Activated CD4-positive, alpha-beta T cell treated with anti-CD3 and anti-CD28 coated beads, Interleukin-2, Interleukin-4, amounts not matched to agents 100 ng/mL and 50 ng/mL, durations not matched to agents 16 hours and 8 hours (primary cell): ENCODE measurements at places on chromosomes 7 and 10.

DNA sequence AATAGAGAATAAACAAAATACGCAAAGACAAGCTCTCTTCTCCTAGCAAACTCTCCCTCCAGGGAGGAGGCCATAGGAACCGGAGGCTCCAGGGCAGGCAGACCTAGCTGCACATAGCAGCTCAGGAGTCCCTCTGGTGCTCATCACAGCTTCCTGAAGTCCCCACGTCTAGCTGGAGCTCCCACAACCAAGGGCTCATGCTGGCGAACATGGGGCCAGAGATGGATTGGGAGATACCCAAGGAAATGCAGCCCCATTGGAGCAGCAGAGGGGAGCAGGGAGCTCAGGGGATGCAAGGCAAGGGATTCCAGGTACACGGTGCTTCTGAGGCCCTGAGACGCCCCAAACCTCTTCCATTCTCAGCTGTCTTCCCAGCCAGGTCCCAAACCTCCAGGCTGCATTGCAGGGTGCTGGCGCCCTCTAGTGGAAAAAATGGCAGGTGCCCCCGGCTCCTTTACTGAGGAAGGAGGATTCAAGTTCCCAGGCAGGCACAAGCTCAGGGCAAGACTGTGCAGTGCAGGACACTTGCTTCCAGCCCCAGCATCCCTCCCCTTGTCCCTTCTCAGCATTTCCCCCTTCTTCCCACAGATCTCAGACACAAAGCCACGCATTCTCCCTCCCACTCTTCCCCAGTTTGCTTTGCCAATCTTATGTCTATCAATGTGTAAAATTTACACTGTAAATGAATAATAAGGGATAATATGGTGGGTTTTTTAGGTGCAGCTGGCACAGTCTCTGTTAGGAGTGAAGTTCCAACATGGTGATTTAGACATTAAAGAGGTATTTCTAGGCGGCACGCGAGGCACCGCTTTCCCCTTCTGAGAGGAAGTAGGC, 46.2 kb downstream of the GPAM start:
- DNase-seq: peak; percentile 66

DNA sequence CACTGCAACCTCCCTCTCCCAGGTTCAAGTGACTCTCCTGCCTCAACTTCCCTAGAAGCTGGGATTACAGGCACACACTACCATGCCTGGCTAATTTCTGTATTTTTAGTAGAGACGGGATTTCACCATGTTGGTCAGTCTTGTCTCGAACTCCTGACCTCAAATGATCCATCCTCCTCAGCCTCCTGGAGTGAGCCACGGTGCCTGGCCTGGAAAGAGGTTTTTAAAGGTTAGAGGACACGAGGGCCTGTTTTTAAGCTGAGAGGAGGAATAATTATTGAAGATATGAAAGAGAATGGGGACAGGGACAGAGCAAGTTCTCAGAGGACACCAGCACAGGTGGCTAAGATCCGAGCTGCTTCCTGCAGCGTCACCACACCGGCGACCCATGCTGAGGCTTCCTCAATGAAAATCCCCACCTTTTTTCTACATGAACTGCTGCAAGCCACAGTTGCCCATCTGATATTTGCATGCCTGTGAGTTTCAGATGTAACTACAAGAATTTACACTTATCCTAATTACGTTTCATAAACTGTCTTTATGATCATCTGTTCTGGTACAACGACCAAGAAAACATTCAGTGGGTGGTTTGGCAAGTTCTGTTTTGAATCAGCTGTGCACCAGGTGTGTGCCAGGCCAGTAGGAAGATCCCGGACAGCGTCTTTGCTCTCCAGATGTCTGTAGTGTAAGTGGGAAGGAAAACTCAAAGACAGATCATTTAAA, 76.0 kb downstream of the HIP1 start:
- DNase-seq: no peak

DNA sequence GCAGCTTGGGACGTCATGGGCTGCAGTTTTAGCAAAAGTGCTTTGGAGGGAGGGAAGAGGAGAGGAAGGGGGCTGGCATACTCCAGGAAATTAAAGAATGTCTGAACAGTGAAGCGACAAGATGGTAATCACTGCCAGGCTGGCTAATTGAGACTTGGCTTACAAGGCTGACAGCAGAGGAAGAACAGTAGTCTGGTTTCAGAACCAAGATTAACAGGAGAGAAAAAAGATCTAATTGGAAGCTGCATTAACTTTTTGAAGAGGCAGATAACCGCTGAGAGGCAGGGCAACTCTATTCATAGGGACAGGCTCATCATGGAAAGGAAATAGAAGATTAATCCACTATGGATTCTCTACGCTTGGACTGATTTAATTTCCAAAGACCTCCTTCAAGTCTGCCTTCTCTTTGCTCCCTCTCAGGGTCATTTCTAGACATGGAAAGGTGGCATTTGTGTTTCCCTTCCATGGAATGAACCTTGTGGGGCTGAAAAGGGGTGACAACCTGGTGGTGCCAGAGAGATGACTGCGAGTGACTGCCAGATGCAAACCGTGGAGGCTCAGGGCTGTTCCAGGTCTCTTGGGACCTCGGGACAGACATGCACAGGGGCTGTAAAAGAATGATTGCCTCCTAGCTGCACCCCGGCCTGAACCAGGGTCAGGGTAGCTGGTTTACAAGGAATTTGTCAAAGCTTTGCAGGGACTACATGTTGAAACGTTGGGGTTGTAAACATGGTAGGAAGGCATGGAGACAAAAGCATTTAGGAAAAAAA, 210.2 kb upstream of the NPY start:
- no peak for DNase-seq

DNA sequence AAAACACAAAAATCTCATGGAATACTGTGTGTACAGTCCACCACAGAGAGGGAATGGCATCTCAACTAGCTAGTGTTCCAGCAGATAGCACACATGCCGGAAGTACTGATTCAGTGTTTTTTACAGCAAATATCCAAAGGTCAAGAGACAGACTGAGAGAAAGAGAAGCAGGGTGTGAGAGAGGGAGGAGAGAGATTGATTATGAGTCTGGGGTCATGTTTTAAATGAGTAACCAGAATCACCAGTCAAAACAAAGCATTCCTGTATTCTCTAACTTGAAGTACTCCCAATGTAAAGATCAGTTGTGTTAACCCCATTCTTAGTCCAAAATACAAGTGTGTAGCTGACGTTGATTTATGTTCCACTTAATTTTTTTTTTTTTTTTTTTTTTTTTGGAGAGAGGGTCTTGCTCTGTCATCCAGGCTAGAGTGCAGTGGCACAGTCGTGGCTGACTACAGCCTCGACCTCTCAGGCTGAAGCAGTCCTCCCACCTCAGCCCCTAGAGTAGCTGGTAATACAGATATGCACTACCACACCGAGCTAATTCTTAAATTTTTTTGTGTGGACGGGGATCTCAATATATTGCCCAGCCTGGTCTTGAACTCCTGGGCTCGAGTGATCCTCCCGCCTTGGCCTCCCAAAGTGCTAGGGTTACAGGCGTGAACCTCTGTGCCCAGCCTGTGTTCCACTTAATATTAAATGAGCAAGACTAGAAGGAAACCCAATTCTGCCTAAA, 114.2 kb downstream of the TAF3 start:
- DNase-seq: no peak

DNA sequence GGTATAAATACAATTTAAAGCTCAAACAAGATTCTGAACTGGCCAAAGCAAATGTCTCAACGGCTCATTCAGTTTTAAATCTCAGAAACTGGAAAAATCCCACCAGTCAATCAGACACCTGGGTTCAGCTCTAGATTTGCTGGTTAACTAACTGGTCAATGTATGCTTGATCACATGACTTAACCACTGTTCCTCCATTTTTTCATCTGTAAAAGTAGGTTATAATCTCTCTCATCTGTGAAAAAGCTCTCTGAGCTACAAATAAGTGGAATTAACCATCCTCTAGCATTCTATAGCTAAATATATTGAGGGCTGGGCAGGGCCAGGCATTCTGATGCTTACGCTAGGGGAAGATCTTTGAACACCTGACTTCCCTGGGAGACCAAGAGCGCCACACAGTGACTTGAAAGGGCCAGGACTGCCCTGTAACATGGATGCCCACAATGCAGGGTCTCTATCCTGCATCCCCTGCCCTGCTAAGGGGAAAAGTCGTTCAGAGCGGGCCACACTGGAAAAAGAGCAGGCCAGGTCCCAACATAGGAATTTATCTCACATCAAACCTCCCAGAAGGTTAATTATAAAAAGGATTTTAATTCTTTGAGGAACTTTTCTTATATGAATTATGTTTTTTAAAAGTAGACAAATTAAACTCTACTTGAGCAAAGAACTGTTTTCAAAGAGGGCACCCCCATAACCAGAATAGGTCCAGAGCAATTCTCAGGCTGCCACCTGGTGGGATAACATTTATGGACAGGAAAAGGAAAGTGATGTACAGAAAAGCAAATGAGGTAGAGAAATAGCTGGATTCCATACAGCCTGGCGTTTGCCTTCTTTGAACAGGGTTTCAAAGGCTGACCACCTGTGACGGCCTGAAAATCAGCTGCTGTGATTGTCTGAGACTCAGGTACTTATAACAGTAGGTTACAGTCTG, 1.8 kb downstream of the RP9 start:
- DNase-seq: peak; percentile 32

DNA sequence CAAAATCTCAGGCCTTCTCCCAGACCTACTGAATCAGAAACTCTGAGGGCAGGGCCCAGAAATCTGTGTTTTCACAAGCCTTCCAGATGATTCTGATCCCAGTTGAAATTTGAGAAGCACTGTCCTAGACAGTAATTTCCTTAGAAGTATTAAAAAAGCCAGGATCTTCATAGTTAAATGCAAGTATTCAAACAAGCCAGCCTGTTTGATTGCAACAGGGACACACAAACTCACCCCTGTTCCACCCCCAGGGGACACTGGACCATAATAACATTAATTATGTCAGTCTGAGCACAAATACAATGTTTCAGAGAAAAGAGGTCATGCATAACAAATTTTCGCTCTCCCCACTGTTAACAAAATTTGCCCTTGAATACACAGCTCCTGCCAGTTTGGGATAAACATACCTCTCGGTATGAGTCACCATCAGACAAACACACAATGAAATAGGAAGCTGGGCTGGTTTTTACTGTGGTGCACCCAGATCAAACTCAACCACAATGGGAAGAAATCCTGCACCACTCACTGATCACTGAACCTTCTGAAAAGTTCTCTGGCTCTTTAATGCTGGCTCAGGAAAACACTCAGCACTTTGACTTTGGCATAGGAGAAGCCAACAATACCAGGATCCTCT, 34.3 kb downstream of the ABLIM1 start:
- no peak for DNase-seq

GRCh38 chr7:95427914-95428516, 6.8 kb downstream of the PON2 start:
- no peak for DNase-seq

GRCh38 chr7:77653572-77653971, 42.7 kb upstream of the RSBN1L start:
- no peak for DNase-seq

- DNase-seq: peak; percentile 35
Measured at GRCh38 chr10:114703377-114704107, 45.5 kb upstream of the ABLIM1 start.

DNA sequence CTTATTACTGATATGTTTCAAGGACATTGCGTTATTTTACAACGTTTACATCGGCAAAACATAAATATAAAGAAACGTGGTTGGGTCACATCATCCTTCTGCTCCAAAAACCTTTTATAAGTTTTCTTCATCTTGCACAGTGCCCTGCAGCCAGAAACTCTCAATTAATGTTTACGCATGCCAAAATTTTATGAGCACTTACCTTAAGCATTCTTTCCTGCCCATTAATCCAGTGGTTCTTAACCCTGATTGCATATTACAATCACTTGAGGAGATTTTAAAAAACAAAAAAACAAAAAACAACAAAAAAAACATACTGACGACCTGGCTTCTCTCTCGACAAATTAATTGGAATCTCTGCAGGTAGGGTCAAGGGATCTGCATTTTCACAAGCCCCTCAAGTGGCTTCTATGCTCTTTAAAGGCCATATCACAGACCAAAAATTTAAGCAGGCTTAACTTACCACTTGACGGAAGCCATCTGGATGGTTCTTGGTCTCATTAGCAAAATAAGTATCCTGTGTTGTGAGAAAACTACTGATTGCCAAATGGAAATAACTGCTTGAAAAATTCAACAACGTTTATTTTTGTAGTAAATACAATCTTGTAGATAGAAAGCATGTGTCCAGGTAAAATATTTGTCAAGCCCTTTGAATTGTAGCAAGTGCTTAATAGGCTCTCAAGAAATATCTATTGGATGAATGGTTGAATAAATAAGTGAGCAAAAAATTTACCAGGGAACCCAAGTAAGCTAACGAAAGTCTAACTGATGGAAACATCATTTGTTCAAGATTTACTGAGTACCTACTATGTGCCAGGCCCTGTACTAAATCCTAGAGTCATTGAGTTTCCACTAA, 30.9 kb upstream of the SLC16A12 start:
- no peak for DNase-seq

- no peak for DNase-seq
Measured at GRCh38 chr7:147894271-147894670, 696.3 kb upstream of the C7orf33 start.

DNA sequence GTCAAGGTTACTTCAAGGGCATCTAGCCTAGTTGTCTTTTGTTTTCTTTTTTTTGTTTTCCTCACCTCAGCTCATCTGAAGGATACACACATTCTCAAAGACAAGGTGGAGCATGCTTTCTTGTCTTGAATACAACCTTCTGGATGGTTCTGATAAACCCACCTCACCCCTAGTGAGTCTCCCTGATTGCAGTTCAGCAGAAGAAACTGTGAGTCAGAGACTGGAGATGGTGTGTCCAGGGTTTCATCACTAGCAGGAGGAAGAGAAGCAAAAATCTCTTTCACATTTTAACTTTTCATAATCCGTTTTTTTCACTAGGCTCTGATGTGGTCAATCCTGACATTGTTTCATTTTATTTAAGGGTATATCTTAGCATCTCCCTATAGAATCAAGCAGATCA, 143.0 kb upstream of the NRBF2 start:
- DNase-seq: no peak

DNA sequence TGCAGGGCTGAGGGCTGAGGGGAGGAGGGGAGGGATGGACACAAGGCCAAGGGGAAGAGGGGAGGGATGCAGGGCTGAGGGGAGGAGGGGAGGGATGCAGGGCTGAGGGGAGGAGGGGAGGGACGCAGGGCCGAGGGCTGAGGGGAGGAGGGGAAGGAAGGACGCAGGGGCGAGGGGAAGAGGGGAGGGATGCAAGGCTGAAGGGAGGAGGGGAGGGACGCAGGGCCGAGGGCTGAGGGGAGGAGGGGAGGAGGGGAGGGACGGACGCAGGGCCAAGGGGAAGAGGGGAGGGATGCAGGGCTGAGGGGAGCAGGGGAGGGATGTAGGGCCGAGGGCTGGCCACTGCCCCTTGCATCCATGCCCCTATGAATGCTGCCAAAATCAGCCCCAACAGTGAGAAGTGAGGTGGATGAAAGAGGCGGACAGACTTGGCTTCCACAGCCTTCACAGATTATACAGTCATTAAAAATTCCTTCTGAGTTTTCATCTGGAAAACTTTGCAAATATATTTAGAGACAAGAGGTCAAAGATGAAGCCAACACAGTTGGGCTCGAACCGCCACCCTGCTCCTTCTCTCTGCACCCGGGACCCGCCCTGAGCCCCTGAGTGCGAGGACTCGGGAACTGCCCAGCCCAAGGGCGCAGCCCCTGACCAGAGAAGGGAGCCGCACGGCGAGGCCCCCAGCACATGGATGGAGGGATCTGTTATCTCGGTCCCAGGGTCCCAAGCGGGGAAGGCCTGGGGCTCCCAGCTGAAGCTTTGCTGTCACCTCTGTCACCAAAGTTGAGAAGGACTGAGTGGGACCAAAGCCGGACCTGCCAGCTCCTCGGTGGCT, 65.8 kb downstream of the DIP2C start:
- no peak for DNase-seq
